ENCODE measurements at places on chromosomes 6 and 20. TPM values are rescaled to one million over a fixed set of nuclear protein-coding genes. Genes with fewer than 3 reads are reported as not detected.

The SIRPB1 gene
- total RNA-seq: not detected

GRCh38 chr6:25524542-25524941 is 127.5 kb upstream of the SCGN start:
- H3K4me1 ChIP-seq: peaks cover 14% of the 10 kb centered on the region
- no peak overlapping the region for H3K4me3 ChIP-seq
- no peaks in the 10 kb centered on the region for H3K36me3 ChIP-seq
- DNase-seq: no peak
- peak overlapping the region; percentile 12 for H3K27ac ChIP-seq

- H3K4me3 ChIP-seq: no peak overlapping the region
- DNase-seq: no peak
- no peaks in the 10 kb centered on the region for H3K4me1 ChIP-seq
- no peaks in the 10 kb centered on the region for H3K36me3 ChIP-seq
- no peaks in the 10 kb centered on the region for H3K27me3 ChIP-seq
These were observed 50.8 kb downstream of the CD109 start for GRCh38 chr6:73746787-73747186.

GRCh38 chr6:97440590-97441176 is 157.7 kb upstream of the MMS22L start:
- H3K4me3 ChIP-seq: no peak overlapping the region
- H3K27ac ChIP-seq: no peak overlapping the region
- H3K36me3 ChIP-seq: no peaks in the 10 kb centered on the region
- peak; percentile 54 for DNase-seq

DNA sequence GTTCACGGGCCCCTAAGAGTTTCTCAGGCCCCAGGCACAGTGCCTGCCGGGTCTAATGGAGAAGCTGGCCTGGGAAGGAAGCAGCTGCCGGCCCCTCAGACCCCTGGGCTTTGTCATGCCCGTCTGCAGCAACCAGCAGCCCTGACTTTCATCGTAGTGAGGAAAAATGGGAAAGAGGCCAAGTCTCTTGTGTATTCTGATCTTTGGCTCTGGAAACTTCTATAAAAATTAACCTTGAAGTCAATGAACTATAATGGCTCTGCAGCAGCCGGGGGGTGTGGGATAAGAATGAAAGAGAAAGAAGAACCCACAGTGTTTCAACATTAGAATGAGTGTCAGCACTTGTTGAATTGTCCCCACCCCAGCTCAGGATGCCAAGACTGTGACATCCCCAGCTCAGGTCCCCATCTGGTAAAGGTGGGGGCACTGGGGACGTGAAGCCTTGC is 12.9 kb downstream of the TGM2 start:
- H3K27ac ChIP-seq: no peak overlapping the region
- no peaks in the 10 kb centered on the region for H3K27me3 ChIP-seq
- DNase-seq: no peak
- no peak overlapping the region for H3K4me3 ChIP-seq

- H3K4me3 ChIP-seq: no peak overlapping the region
- H3K27me3 ChIP-seq: no peaks in the 10 kb centered on the region
- no peaks in the 10 kb centered on the region for H3K36me3 ChIP-seq
- no peak overlapping the region for H3K27ac ChIP-seq
These were observed 176.8 kb downstream of the NFATC2 start for GRCh38 chr20:51365670-51366069.

The SLC22A16 gene
- not detected for total RNA-seq

The TINAG gene
- not detected for total RNA-seq

The DLK2 gene
- total RNA-seq: 0.75 TPM

The CTAGE9 gene
- total RNA-seq: not detected

DNA sequence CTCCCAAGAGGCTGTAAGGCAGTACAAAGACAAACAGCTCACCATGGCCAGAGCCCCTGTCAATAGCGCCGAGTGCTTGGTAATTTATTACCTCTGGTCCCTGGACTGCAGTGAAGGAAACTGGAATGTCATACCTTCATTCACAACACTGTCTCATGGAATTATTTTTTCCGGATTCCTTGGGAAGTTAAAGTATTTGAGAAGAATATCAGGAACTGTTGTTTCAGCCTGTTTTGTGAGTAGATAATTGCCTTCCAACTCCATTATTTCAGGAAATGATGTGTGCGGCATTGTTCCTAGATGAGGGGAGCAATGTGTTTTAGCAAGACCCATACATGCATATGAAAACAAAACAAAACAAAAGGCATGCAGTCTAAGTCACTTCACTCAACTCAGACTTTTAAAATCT is 64.0 kb downstream of the BLOC1S5 start:
- no peak overlapping the region for H3K4me3 ChIP-seq
- H3K27ac ChIP-seq: no peak overlapping the region
- no peak for DNase-seq
- peaks cover 22% of the 10 kb centered on the region for H3K4me1 ChIP-seq

The TNFRSF21 gene
- 64.4 TPM for total RNA-seq

The CAP2 gene
- total RNA-seq: 8.9 TPM

GRCh38 chr6:170147832-170148708 is 142.8 kb downstream of the DLL1 start:
- H3K4me1 ChIP-seq: peaks cover under 1% of the 10 kb centered on the region
- H3K36me3 ChIP-seq: no peaks in the 10 kb centered on the region
- DNase-seq: no peak
- H3K27ac ChIP-seq: peak overlapping the region; percentile 3

- H3K4me3 ChIP-seq: no peak overlapping the region
- no peaks in the 10 kb centered on the region for H3K4me1 ChIP-seq
- no peaks in the 10 kb centered on the region for H3K36me3 ChIP-seq
These were observed 29.1 kb upstream of the ZC3H12D start for GRCh38 chr6:149513915-149514314.

The ZSWIM1 gene
- total RNA-seq: 27.3 TPM

GRCh38 chr6:43401730-43402129 is 25.6 kb upstream of the ABCC10 start:
- no peaks in the 10 kb centered on the region for H3K36me3 ChIP-seq
- peaks cover 19% of the 10 kb centered on the region for H3K4me1 ChIP-seq
- no peak for DNase-seq
- no peak overlapping the region for H3K27ac ChIP-seq

GRCh38 chr6:3455569-3456394 is 1.1 kb downstream of the SLC22A23 start:
- no peaks in the 10 kb centered on the region for H3K27me3 ChIP-seq
- H3K36me3 ChIP-seq: no peaks in the 10 kb centered on the region
- peak; percentile 57 for DNase-seq
- H3K4me1 ChIP-seq: peaks cover 10% of the 10 kb centered on the region
- H3K4me3 ChIP-seq: peak overlapping the region; percentile 87

The TMEM217 gene
- total RNA-seq: 1.6 TPM

GRCh38 chr6:164832410-164832809 is 477.0 kb downstream of the C6orf118 start:
- no peaks in the 10 kb centered on the region for H3K36me3 ChIP-seq
- no peak overlapping the region for H3K27ac ChIP-seq
- no peak overlapping the region for H3K4me3 ChIP-seq

DNA sequence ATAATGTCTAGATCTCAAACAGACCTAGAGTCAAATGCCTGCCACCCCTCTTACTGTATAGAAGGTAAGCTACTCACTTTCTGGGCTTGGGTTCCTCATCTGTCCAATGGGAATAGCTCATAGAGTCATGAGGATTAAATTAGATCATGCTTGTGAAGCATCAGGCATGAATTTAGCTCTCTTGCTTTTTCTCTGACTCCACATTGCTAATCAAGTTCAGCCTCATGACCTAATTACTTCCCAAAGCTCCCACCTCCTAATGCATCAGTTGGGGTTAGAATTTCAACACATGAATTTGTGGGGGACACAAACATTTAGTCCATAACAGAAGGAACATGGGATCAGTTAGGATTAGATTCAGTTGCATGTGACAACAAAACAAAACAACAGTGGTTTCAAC is 4.6 kb upstream of the DDX27 start:
- no peak overlapping the region for H3K27ac ChIP-seq
- no peaks in the 10 kb centered on the region for H3K27me3 ChIP-seq
- no peaks in the 10 kb centered on the region for H3K36me3 ChIP-seq
- no peak for DNase-seq
- no peak overlapping the region for H3K4me3 ChIP-seq
- H3K4me1 ChIP-seq: peaks cover 7% of the 10 kb centered on the region

DNA sequence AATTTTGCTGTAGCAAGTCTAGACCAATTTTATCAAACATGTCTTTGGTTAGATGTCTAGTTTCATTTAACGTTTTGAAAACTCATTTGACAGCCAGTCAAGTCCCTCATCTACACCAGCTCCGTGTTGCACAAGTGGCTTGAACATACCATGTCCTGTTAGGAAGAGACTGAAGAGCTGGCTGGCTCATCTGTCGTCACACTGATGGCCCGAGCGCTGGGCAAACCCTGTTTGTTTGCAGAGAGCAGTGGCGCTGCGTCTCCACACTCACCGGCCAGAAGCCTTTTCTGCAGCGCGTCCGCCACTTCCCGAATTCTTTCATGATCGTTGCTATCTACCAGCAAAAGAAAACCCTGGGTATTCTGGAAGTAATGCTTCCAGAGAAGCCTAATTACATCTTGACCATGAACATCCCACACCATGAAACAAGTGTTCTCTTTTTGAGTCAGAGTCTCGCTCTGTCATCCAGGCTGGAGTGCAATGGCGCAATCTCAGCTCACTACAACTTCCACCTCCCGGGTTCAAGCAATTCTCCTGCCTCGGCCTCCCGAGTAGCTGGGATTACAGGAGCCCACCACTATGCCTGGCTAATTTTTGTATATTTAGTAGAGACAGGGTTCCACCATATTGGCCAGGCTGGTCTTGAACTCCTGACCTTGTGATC is 10.7 kb upstream of the TCFL5 start:
- no peak for DNase-seq
- H3K27ac ChIP-seq: peak overlapping the region; percentile 38
- no peaks in the 10 kb centered on the region for H3K27me3 ChIP-seq
- H3K36me3 ChIP-seq: no peaks in the 10 kb centered on the region
- peaks cover 9% of the 10 kb centered on the region for H3K4me1 ChIP-seq
- no peak overlapping the region for H3K4me3 ChIP-seq

The MOG gene
- not detected for total RNA-seq

The LAMA5 gene
- total RNA-seq: 1,050 TPM

DNA sequence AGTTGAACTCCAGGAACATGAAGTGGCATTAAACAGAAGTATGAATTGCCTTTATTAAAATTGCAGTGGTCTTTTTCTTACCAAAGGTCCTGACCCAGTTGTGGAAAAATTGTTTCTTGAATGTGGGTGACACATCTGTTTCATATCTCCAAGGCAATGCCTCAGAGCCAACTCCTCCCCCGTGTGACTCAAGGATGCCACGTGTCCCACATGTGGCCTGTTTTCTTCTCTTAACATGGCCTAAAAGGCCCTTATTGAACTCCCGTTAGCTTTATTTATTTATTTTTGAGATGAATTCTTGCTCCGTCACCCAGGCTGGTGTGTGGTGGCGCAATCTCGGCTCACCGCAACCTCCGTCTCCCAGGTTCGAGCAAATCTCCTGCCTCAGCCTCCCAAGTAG is 128.4 kb upstream of the ESR1 start:
- H3K36me3 ChIP-seq: no peaks in the 10 kb centered on the region
- H3K27me3 ChIP-seq: no peaks in the 10 kb centered on the region
- H3K4me3 ChIP-seq: no peak overlapping the region
- no peak overlapping the region for H3K27ac ChIP-seq
- no peak for DNase-seq

DNA sequence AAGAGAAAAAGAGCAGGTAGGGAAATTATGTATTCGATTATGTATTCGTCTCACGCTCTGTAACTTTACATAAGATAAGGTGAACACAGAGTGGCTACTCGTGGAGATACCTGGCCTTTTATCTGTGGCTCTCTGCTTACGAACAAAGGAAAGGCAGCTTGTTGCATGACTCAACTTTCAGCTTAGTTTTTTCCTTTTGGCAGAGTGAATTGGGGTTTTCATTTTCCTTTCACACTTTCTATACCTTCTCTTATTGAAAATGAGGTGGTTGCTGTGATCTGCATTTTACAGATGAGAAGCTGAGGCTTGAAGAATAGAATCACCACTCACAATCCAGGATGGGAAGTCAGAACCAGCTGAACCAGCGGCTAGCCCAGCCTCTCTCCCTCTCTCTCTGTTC is 13.3 kb upstream of the KCNK15 start:
- no peak for DNase-seq
- H3K4me3 ChIP-seq: no peak overlapping the region
- H3K27ac ChIP-seq: peak overlapping the region; percentile 9
- H3K36me3 ChIP-seq: no peaks in the 10 kb centered on the region
- peaks cover 36% of the 10 kb centered on the region for H3K4me1 ChIP-seq

DNA sequence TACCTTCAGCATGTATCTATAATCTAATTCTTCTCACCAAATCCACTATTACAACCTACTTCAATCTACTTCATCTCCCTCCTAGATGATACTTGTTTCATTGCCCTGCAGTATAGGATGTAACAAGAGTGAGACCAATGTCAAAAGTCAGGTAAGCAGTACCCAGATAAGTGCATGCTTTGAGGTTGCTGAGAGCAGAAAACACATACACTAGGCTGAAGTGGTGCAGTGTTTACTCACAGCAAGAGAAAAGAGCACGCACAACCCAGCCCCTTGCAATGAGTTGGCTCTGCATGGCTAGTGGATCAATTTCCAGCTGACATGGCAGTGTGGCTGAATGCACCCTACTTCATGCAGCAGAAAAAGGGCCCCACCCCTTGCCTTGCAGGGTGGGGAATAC is 199.9 kb downstream of the EPHA7 start:
- H3K36me3 ChIP-seq: no peaks in the 10 kb centered on the region
- no peak for DNase-seq
- H3K27ac ChIP-seq: no peak overlapping the region

The BTN1A1 gene
- 7.3 TPM for total RNA-seq

The IL22RA2 gene
- total RNA-seq: not detected

GRCh38 chr6:50410579-50410978 is 302.7 kb upstream of the TFAP2D start:
- peak overlapping the region; percentile 62 for H3K27ac ChIP-seq
- H3K36me3 ChIP-seq: no peaks in the 10 kb centered on the region
- peaks cover 7% of the 10 kb centered on the region for H3K4me1 ChIP-seq
- DNase-seq: no peak
- no peak overlapping the region for H3K4me3 ChIP-seq
- no peaks in the 10 kb centered on the region for H3K27me3 ChIP-seq

DNA sequence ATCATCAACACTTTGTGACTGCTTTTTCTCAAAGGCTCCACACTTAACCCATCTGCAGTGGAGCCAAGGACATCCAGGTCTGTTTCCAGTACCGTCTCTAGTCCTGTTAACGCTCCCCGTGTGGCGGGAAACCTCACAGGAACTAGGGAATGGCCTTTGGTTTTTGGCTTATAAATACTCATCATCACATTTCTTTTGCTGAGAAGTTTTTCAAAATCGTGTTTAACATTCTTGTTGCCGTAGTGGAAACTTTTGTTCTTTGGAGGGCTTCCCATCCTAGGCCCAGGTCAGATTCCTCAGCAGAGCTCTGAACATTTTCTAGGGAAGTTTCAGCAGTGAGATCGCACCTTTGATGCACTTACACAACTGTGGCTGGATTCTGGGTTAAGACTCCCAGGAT is 24.6 kb downstream of the DAAM2 start:
- no peaks in the 10 kb centered on the region for H3K36me3 ChIP-seq
- H3K4me3 ChIP-seq: no peak overlapping the region
- no peak for DNase-seq

GRCh38 chr6:4818272-4818938 is 42.2 kb downstream of the CDYL start:
- no peaks in the 10 kb centered on the region for H3K27me3 ChIP-seq
- DNase-seq: no peak
- no peaks in the 10 kb centered on the region for H3K36me3 ChIP-seq

The SPATS1 gene
- not detected for total RNA-seq

Measured in Caco-2 (cell line).